Caki2 (cell line): ENCODE measurements at places on chromosomes 5 and 9.

DNA sequence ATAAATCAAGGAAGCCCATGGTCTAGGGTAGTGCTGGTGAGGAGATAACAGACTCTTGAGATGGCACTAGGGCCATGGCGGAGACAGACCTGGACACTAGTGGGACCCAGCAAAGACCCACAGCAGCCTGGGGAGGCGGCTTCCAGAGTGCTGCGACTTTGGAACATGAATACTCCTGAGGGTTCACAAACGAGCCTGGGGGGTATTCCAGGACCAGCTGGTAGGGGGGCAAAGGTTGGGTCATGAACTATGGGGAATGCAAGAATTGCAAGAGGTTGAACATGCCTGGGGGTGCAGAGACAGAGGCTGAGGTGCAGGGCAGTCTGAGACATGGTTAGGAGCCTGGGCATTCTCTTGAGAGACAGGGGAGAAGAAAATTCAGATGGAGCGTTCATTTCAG lies 43.8 kb upstream of the SPTLC1 start:
- no peak for DNase-seq

GRCh38 chr9:108760841-108761240 lies 94.9 kb downstream of the ACTL7B start:
- no peak for DNase-seq

GRCh38 chr9:72817413-72817812 lies 135.4 kb downstream of the ALDH1A1 start:
- DNase-seq, result no peak

GRCh38 chr5:135020111-135020895 lies 13.7 kb downstream of the PITX1 start:
- no peak for DNase-seq

- peak; percentile 98 for DNase-seq
Measured at GRCh38 chr5:134370871-134371833, at the start of gene UBE2B. UBE2B (plus strand) TSS chr5:134371569; CDS start chr5:134371596, 27 bp downstream.

DNA sequence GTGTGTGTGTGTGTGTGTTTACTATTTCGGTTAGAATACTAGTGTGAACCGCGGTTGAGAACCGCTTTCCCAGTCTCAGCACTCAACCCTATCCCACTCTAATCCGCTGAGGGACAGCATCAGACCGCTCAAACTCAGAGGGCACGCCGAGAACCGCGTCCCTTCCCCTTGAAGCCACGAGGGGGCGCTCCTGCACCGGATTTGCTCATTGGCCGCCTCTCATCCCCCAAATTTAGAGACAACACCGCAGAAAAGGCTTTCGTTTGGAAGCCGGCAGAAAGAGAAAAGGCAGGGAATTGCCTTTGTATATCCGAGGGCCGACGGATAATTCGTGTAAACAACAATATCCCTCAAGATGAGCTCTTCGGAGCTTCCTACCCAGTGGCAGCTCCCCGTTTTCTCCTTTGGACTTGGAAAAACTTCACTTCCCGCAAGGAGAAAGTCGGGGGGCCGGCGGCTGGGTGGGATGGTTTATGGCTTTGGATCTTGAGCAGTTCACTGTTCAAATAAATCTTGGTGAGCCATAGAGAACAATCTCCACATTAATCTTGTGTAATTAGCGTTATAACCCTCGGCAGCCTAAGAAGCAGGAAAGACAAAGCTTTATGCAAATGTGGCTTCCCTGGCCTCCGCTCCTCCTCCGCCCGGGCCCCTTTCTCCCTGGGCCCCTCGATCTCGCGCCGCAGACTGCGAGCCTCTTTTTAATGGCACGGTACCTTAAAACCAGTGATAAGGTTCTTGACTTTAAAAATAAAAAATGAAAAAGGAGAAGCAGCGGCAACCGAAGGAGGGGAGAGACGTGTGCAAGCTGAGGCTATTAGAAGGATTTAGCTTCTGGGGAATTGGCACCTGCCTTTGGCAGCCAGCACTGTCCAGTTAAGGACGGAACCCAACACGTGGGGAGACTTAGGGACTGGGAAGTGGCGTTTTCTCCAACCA lies 296.8 kb downstream of the PARP8 start:
- DNase-seq, result peak; percentile 63
